ENCODE measurements at places on chromosomes 7 and 10.

- no peak for DNase-seq
Observed at GRCh38 chr10:12605580-12606405, 256.4 kb downstream of the CAMK1D start.

DNA sequence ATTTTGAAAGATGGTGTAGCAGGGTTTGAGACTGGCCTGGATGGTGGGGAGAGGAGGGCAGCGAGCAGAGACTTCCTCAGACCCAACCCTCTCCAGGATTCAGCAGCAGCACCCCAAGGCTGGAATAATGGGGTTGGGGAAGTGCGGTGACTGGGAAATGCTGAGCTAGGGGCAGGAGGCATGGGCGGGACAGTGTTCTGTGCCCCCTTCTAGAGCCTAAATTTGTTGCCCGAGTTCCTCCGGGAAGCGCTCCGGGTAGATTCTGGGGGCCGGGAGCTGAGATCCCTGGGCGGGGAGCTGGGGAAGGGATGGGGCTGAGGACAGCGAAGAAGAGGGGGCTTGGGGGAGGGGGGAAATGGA lies at the start of gene CHAT:
TSS of gene CHAT (plus strand) at position 156 of the 360 bp plus-strand sequence. CDS start at position 309, 153 bp downstream.
- DNase-seq: no peak

- DNase-seq: no peak
Observed at GRCh38 chr7:90773269-90773668, 177.1 kb downstream of the CDK14 start.

GRCh38 chr10:9051328-9051974 lies 997.0 kb downstream of the GATA3 start:
- no peak for DNase-seq

GRCh38 chr7:26520483-26520882 lies 228.8 kb downstream of the SNX10 start:
- no peak for DNase-seq

DNA sequence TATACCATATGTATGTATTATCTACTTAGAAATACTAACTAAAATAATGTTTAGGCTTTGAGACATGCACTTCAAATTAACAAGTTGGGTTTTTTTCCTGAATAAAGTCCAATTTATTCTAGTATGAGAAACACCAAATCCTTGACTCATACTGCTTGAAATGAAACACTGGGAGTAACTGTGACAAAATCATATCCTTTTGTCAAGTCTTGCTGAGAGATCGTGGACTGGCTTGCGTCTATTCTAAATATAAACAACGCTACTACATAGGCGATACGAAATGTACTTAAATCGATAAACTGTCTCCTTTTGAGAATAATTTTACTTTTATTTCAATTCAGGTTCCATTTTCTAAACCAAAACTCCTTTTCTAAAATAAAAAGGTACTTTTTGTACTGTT lies 16.3 kb downstream of the SMURF1 start:
- DNase-seq: no peak

GRCh38 chr10:21820952-21821351 lies 182.6 kb downstream of the DNAJC1 start:
- DNase-seq: no peak

DNA sequence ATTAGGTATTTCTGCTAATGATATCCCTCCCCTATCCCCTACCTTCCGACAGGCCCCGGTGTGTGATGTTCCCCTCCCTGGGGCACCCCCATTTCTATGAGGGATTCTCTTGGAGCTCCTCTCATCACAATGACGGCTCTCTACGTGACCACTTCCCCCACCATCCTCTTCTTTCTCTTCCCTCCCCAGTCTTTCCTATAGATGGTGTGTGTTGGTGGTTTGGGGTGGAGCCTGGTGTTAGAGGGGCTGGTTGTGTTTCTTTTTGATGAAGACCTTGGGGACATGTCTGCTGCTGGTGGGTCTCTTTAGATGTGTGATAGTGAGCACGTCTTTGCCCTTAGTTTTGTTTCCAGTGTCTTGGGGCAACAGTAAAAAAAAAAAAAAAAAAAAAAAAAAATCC lies 28.6 kb downstream of the RPS24 start:
- DNase-seq: no peak
